ENCODE measurements at places on chromosomes 6 and 20. TPM values are rescaled to one million over a fixed set of nuclear protein-coding genes. Genes with fewer than 3 reads are reported as not detected.

The PTCRA gene
- total RNA-seq: not detected

The CFB gene
- total RNA-seq: not detected

The PRND gene
- total RNA-seq: not detected

The RAET1L gene
- not detected for total RNA-seq

The FILIP1 gene
- total RNA-seq: not detected

The VWA7 gene
- 5.6 TPM for total RNA-seq

GRCh38 chr20:61482056-61482887, 230.2 kb downstream of the CDH4 start:
- no peak for DNase-seq

DNA sequence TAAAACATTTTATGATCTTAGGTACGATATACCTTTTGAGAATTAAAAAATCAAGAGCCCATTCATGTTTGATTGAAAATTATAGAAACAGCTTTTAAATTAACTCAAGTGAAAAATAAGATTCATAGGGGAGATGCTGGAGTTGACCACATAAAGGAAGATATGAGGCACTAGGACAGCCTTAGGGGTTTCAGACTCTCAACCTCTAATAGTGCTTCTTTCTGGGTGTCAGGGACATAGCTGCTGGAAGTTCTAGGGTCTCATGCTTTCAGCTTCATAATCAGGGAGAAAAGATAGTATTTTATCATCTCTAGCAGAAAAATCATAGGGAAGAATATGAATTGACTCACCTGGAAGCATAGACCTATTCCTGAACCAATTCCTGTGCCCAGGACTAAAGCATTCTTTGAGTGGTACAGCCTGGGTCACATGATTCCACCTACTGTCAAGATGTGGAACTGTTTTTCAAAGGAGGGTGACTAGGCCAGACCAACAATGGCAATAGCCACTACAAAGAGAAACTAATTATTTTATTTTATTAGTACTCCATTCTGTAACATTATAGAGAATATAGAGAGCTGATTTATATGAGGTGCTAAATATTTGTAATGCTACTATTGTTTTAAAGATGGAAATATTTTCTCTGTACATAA, 27.8 kb upstream of the CENPW start:
- DNase-seq: no peak

GRCh38 chr20:48761874-48762273, 65.9 kb downstream of the PREX1 start:
- no peak for DNase-seq

DNA sequence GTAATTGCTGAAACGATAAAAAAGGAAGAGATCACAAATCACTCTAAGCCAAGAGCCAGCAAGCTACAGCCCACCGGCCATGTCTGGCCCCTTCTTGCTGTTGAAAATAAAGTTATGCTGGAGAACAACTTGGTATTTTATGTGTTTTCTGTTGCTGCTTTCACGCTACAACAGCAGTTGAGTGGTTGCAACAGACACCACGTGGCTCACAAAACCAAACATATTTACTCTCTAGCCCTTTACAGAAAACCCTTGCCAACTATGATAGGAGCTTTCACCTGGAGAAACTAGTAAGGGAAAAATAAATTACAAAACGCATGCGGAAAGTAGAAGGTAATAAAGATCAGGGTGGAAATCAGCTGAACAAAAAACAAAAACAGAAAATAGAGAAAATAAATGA, 41.1 kb upstream of the SLCO4A1 start:
- no peak for DNase-seq

DNA sequence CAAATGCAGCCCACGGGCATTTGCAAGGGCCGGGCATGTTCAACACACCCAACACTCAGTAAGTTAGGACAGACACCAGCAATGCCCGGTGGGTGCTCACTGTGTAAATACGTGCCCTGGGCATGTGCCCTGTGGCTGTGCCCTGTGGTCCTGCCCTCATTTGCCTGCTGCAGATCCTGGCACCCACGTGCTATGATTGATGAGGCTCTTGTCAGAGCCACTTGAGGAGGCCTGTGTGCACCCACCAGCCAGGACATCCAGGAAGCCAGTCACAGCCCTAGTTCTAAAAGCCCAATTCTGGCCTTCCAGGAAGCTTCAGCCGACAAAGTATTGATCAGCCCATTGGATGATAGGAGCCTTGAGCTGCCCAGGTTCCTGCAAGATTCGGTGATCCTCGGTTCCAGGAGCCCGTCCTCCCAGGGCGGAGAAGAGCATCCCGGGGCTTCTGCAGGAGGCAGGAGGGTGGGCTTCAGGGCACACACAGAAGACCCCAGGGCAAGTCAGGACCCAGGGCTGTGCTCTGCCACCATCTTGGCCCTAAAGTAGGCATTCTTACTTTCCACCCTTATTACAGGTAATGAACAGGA, 223.9 kb downstream of the PREX1 start:
- DNase-seq: no peak

GRCh38 chr20:48335308-48336050, 492.3 kb downstream of the PREX1 start:
- DNase-seq: no peak

DNA sequence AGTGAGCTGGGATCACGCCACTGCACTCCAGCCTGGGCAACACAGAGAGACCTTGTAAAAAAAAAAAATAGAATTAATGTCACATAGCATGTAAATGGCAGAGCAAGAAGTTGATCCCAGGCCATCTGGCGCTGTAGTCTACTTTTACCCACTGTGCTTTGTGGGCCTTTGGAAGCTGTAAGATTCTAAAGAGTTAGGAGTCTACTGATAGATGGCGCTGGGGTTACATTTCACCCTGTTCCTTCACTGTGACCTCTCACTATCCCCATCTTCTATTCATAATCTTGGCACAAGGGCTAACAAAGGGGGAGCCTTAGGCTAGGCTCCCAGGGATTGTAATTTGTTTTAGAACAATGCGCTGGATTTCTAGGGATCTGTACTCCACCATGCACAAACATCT, 24.4 kb downstream of the SIRPD start:
- DNase-seq: no peak

DNA sequence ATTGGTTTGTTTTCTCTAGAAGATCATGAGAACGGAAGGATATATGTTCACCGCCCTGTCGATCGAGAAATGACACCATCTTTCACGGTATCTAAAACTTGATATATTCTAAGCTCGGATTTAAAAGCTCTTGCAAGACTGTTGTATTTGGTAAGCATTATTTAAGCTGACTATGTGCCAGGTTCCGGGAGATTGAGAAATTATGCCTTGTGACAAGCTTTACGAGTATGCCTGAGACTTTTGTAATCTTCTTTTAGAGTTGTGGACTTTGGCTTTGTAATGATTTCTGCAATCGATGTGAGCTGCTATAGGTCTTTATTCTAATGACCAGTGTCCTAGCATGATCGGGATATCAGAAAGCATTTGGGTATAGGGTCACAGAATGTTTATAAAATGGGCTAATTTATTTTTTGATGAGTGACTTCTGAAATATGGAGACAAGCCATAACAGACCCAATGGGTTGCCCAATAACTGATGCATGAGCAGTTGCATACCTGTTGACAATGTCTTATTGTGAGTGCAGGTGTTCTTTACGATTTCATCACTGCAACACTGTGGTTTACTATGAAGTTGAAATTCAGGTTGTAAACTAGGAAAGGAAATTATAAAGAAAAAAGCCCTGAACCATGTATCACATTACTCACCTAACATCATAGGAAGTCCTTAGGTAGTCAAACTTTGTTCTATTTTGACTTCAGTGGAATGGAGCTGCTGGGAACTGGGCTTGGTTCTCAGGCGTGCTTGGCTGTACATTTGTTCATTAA, 14.0 kb downstream of the CDH26 start:
- no peak for DNase-seq

- DNase-seq: peak; percentile 60
Measured at GRCh38 chr6:15327271-15327670, 81.4 kb downstream of the JARID2 start.

DNA sequence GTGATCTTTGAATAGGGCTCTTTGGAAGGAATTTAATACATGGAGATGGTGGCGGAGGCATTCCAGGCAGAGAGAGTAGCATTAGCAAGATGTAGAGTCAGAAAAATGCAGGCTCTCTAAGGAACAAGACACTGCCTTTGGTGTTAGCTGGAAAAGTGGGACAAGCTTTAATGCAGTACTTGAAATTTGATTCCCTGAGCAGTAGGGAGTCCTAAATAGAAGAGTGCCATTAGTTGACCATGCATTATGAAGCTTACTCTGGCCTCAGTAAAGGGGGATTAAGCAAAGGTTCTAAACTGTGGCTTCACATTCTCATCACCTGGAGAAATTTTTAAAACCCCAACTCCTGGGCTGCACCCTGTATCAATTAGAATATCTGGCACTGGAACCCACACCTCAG, 494.8 kb upstream of the SOX4 start:
- DNase-seq: no peak

DNA sequence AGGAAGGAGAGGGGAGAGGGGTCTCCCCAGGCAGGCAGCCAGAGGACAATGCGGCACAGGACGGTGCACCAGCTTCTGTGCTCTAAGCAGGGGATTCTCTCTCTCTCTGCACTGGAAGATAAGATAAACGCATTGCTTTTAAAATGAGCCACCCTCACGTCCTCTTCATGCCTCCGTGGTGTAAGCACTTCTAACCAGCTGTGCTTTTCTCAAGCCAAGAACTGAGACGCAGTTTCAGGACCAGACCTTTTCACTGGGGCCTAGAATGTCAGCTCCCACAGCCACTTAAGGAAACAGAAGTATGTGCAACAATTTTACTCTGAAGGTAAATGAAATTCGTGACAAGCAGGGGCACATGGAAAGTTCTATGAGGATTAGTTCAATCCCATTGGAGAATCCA, 82.4 kb downstream of the PSMB1 start:
- no peak for DNase-seq

DNA sequence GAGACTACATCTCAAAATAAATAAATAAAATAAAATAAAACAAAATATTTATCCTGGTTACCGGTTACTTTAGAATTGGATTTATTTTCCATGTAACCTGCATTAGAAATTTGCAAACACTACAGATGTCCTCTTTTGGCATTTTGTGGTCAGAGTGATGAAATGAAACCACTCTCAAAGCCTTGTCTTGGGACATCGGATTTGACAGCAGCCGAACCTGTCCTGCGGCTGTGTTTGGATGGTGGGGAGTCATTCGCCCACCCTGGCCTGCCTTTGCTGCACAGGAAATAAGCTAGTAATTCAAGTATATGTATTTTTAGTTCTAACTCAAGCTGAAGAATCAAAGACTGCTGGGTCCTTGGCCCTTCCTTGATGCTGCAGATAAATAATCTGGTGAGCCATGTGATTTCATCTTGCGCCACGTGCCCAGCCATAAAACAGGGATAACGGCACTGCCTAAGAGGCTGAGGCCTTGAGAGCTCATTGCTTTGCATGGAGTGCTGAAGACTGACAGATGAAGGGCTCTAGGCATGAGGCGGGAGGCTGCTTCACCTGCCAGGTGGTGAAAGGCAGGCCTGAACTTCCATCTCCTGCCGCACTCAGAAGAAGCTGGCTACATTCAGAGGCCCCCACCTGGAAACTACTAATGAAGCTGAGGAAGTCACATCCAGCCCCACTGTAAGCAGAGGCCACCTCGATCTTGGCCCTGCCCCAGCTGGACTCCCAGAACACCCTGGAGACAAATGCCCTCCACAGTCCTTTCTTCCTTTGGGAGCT, 76.9 kb downstream of the NOL4L start:
- no peak for DNase-seq

GRCh38 chr6:132742495-132742894, 15.2 kb downstream of the VNN2 start:
- no peak for DNase-seq

GRCh38 chr20:1187605-1188171, 2.9 kb upstream of the TMEM74B start:
- DNase-seq: no peak

GRCh38 chr20:51457533-51457932, 85.0 kb downstream of the NFATC2 start:
- DNase-seq: peak; percentile 15

DNA sequence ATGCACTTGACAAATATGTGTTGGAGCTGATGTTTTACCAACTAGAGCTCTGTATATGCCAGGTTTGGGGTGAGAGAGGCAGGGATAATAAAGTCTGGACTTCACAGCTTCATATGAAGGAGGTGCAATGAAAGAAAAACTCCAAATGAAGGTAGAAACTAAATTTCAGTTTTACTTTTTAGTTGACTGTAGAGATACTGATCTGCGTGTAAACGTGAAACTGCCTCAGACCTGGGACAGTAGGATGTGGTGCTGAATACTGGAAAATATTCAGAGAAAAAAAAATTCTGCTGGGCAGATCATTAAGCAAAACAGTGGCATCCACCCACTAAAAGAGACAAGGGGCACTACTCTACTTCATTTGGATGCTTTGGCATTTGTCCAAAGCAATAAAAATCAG, 94.5 kb downstream of the BACH2 start:
- DNase-seq: no peak

GRCh38 chr6:150417899-150418826, 49.4 kb downstream of the IYD start:
- peak; percentile 84 for DNase-seq

GRCh38 chr6:129489215-129489765, 220.7 kb downstream of the ARHGAP18 start:
- no peak for DNase-seq

DNA sequence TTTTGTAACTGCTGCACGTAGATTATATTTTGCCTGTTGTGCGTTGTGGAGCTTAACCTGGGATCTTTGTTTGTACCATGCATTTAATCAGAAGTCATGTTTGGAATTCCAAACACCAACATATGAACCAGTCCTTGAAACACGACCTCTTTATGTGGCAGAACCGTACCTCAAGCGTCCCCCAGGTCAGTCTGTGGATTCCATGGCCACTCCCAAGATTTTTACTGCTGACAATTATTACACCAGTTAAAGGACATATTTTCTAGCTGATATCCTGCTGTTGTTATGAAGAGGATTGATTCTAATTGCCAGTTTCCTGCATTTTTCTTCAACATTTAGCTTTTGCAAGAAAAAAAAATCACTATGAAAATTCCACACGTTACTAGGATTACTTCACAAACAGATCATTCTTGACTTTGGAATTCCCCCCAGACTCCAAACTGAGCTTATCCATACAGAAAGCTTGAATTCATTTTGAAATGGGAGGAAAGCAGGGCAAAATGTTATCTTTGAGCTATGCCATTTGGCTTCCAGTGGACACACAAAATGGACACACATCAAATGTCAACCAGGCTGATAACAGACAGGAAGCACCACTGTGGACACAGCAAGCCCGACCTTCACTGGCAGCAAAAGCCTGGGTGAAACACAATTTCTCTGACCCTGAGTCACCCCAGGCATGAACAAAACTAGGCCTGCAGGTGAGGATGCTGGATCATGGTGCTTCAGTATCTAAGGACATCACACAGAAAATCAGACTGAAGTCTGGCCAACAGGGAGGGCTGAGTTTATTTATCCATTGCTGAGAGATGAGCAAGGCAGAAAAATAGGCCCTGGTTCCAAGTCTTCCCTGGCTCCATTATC, 542.9 kb upstream of the JAG1 start:
- DNase-seq: no peak

Measured in B cell (primary cell).